Left ventricle myocardium inferior (tissue), 1 donor: ENCODE measurements at places on chromosomes 4 and X. TPM values are rescaled to one million over a fixed set of nuclear protein-coding genes. Genes with fewer than 3 reads are reported as not detected.

DNA sequence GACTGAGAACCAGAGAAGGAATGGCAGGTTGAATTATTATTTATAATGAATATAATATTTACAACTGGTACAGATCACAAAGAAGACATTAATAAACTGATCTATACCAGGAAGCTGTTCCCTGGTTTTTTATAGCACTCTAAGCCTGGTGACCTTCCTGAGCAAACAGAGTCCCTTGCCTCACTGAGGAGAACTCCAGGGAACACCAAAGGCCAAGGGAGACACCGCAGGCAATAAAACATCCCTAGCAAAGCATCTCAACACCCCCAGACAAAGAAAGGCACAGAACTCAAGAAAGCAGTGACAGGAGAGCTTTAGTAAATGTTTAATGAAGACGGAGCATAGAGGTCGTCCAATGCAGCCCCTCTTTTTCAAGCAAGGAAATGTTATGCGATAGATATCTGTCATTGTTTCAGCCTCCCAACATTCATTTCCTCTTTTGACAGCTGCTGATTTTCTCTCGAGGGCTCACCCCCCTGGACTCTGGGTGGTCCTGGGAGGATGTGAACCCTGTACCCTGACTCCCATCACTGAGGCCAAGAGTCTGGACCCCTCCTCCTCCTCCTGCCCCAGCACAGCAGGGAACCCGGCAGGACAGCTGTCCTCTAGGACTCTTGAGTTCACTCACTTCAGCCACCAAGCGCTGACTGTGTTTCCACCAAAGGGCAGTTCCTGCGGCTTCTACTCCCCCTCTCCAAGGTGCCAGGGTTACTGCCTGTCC, 342.5 kb upstream of the GATB start:
- no peak for DNase-seq
- H3K4me1 ChIP-seq = peaks cover 61% of the 10 kb centered on the region
- no peak overlapping the region for H3K4me3 ChIP-seq
- H3K27ac ChIP-seq = peak overlapping the region; percentile 8
- no peaks in the 10 kb centered on the region for H3K36me3 ChIP-seq

EDA gene
- 7.3 TPM for total RNA-seq

TLR7 gene
- 0.69 TPM for total RNA-seq

- no peak overlapping the region for H3K27ac ChIP-seq
- no peak for DNase-seq
- no peaks in the 10 kb centered on the region for H3K36me3 ChIP-seq
- H3K4me1 ChIP-seq = no peaks in the 10 kb centered on the region
- no peaks in the 10 kb centered on the region for H3K27me3 ChIP-seq
Measured at GRCh38 chrX:120207009-120207605, 43.5 kb upstream of the ZBTB33 start.

GRCh38 chrX:1076871-1077651, 135.4 kb downstream of the CRLF2 start:
- no peaks in the 10 kb centered on the region for H3K27me3 ChIP-seq
- no peak for DNase-seq
- no peaks in the 10 kb centered on the region for H3K4me1 ChIP-seq
- H3K27ac ChIP-seq = no peak overlapping the region
- H3K4me3 ChIP-seq = no peak overlapping the region
- H3K36me3 ChIP-seq = no peaks in the 10 kb centered on the region

DOCK11 gene
- total RNA-seq = 3.8 TPM

- no peaks in the 10 kb centered on the region for H3K27me3 ChIP-seq
- H3K4me1 ChIP-seq = peaks cover 7% of the 10 kb centered on the region
Measured at GRCh38 chr4:137623013-137623412, 90.7 kb upstream of the PCDH18 start.

CYTL1 gene
- 0.47 TPM for total RNA-seq

KANTR gene
- total RNA-seq = 5.0 TPM

GRCh38 chrX:18964026-18964425, 19.9 kb downstream of the PHKA2 start:
- no peaks in the 10 kb centered on the region for H3K36me3 ChIP-seq
- no peaks in the 10 kb centered on the region for H3K27me3 ChIP-seq
- no peak for DNase-seq
- no peak overlapping the region for H3K27ac ChIP-seq
- H3K4me1 ChIP-seq = peaks cover 10% of the 10 kb centered on the region
- no peak overlapping the region for H3K4me3 ChIP-seq

BLOC1S4 gene
- total RNA-seq = 7.1 TPM

CCNG2 gene
- 8.5 TPM for total RNA-seq

- H3K27me3 ChIP-seq = no peaks in the 10 kb centered on the region
- no peaks in the 10 kb centered on the region for H3K4me1 ChIP-seq
- no peak for DNase-seq
Measured at GRCh38 chrX:96994093-96994492, 110.4 kb downstream of the RPA4 start.

- H3K4me3 ChIP-seq = peak overlapping the region; percentile 17
- no peaks in the 10 kb centered on the region for H3K27me3 ChIP-seq
- H3K36me3 ChIP-seq = no peaks in the 10 kb centered on the region
- peaks cover 14% of the 10 kb centered on the region for H3K4me1 ChIP-seq
Measured at GRCh38 chr4:17058916-17059741, 160.7 kb upstream of the LDB2 start.

GRCh38 chr4:111639876-111640275, 505.4 kb upstream of the FAM241A start:
- H3K36me3 ChIP-seq = no peaks in the 10 kb centered on the region
- no peaks in the 10 kb centered on the region for H3K4me1 ChIP-seq

GRCh38 chr4:54540931-54541330, 116.8 kb upstream of the KIT start:
- H3K36me3 ChIP-seq = no peaks in the 10 kb centered on the region
- no peak overlapping the region for H3K27ac ChIP-seq
- DNase-seq = no peak
- H3K27me3 ChIP-seq = no peaks in the 10 kb centered on the region
- no peak overlapping the region for H3K4me3 ChIP-seq

MYOZ2 gene
- 843 TPM for total RNA-seq

SMIM10L2A gene
- total RNA-seq = 0.82 TPM

- no peaks in the 10 kb centered on the region for H3K36me3 ChIP-seq
- H3K27ac ChIP-seq = no peak overlapping the region
- DNase-seq = no peak
- no peak overlapping the region for H3K4me3 ChIP-seq
- H3K27me3 ChIP-seq = no peaks in the 10 kb centered on the region
Measured at GRCh38 chrX:113539599-113540356, 699.1 kb upstream of the AMOT start.

PHEX gene
- total RNA-seq = 0.03 TPM

DNA sequence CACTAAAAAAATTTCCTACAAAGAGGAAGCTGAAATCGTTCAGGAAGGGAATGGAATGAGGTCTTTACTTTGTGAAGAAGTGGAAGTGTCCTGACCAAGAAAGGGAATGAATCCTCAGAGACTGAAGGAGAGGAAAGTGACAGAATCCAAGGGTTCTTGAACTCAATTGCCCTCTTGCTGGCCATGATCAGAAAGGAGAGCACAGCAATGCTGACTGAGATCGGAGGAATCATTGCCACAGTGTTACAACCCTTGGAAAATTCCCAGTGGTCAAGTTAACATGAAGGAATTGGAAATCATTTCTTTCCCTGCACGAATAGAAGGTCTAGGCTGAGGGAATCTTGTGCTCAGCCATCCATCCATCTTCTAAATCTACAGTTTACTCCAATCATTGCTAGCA, 190.0 kb upstream of the NEIL3 start:
- no peak for DNase-seq
- peak overlapping the region; percentile 15 for H3K27ac ChIP-seq
- no peaks in the 10 kb centered on the region for H3K27me3 ChIP-seq

DNA sequence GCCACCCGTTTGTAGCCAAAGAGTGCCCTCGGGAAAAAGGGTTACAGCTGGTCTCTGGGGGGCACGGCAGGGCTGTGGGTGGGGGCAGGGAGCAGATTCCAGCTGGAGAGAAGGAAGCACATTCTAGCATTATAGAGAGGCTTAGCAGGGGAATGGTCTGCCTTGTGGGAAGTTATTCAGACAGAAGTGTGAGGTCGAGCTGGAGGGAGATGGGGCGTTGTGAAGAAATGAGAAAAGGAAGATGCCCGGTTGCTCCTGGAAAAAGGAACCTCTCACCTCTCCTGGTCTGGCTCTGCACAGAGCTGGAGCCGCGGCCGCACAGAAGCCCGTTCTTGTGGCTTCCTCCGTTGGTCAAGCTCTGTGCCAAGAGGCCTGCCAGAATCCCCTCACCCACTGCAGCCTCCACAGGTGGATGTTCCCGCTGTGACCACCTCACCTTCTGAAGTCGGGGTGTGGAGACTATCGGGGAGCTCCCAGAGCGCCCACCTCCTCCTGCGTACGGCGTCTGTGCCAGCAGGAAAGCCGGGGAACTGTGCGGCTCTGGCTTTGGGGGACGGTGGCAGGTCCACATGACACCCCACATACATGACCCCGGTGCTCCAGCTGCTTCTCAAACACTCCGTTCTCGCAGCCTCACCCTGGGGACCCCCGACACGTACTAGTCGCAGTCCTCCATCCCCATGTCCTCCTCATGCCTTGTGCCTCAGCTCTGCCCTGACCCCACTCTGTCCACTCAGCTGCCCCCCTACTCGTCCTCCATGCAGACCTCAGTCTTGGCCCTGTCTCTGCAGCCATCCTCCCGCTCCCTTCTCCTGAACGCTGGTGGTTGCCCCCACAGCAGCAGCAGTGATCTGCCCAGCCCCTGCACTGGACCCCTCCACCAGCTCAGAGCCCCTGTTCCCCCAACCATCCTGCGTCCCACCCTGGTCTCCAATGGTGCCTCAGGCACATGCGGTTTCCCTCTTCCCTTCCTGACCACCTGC, 52.2 kb upstream of the HGFAC start:
- H3K4me3 ChIP-seq = peak overlapping the region; percentile 57
- no peaks in the 10 kb centered on the region for H3K27me3 ChIP-seq
- H3K36me3 ChIP-seq = no peaks in the 10 kb centered on the region

CT47B1 gene
- not detected for total RNA-seq

DNA sequence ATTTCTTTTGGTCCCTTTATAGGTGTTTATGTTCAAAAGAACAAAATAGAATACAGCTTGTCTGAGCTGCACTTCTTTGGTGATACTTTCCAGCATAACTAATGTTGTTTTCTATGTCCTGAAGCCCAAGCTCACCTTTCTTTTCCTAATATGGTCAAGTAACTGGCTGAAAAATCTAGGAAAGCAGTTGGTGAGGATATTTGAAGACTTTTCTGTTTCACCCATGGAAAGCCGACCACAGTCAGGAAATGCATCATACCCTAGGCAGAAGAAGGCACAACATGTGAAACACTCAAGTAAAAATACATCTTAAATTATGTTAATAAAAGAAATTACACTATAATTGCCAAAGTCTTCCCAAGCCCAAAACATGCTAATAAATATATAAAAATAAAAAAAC, 337.0 kb downstream of the PDGFC start:
- H3K27ac ChIP-seq = no peak overlapping the region
- H3K4me1 ChIP-seq = no peaks in the 10 kb centered on the region
- DNase-seq = no peak
- H3K27me3 ChIP-seq = no peaks in the 10 kb centered on the region

HSD17B13 gene
- 0.08 TPM for total RNA-seq

GRCh38 chr4:43373201-43373600, 480.7 kb downstream of the GRXCR1 start:
- H3K4me3 ChIP-seq = no peak overlapping the region
- no peaks in the 10 kb centered on the region for H3K27me3 ChIP-seq
- DNase-seq = no peak
- H3K27ac ChIP-seq = no peak overlapping the region

GRCh38 chr4:7761720-7762119, 177.9 kb downstream of the AFAP1 start:
- DNase-seq = peak; percentile 84
- peak overlapping the region; percentile 54 for H3K27ac ChIP-seq
- no peak overlapping the region for H3K4me3 ChIP-seq
- H3K36me3 ChIP-seq = no peaks in the 10 kb centered on the region
- H3K27me3 ChIP-seq = no peaks in the 10 kb centered on the region

PRR27 gene
- total RNA-seq = not detected

GRCh38 chr4:58502839-58503238, 1392.7 kb upstream of the IGFBP7 start:
- no peak for DNase-seq
- no peak overlapping the region for H3K4me3 ChIP-seq
- H3K27me3 ChIP-seq = no peaks in the 10 kb centered on the region
- H3K4me1 ChIP-seq = no peaks in the 10 kb centered on the region
- no peaks in the 10 kb centered on the region for H3K36me3 ChIP-seq

STAP1 gene
- total RNA-seq = not detected
